ENCODE measurements at places on chromosomes 3 and 15.

GRCh38 chr15:100597862-100598261, 4.1 kb downstream of the LINS1 start:
- DNase-seq: no peak

GRCh38 chr15:64586259-64586870, 126.0 kb downstream of the ZNF609 start:
- no peak for DNase-seq

GRCh38 chr3:80439490-80439889, 671.7 kb upstream of the ROBO1 start:
- DNase-seq: no peak

- DNase-seq: no peak
Observed at GRCh38 chr3:75180945-75181298, 483.2 kb upstream of the FRG2C start.

GRCh38 chr3:99248913-99249312, 347.4 kb upstream of the DCBLD2 start:
- no peak for DNase-seq

- no peak for DNase-seq
Observed at GRCh38 chr3:69209413-69209812, 87.0 kb upstream of the LMOD3 start.

DNA sequence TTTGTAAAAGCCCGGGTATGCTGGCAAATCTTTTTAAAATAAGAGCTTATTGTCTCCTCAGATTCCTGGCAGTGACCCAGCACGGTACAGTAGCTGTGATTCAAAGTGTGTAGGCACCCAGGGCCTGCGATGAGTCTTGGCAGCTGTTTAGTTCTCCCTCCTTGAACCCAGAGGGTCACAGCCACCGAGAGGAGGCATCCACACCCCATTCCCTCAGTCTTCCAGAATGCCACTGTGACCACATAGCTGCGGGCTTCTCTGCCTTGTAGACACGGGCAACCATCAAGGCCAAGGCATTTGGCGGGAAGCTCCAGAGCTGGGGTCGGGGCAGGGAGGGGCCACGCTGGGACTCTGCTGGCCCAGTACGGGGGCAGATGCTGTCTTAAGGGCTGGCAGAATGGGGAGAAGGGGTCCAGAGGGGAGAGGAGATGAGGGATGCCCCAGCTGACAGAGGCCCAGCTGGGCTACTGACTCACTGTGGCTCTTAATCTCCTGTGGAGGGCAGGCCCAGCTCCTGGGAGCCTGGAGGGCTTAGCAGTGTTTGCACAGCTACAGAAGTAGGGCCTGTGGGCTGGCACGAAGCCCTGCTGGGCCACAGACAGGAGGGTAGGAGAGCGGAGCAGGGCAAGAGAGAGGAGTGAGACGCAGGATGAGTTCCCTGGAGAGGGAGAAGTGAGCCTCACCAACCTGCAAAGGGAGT, 68.8 kb upstream of the DLG1 start:
- DNase-seq: no peak

- no peak for DNase-seq
Observed at GRCh38 chr3:188721990-188722389, 449.8 kb upstream of the TPRG1 start.

GRCh38 chr15:60835974-60836373, 357.0 kb upstream of the ICE2 start:
- no peak for DNase-seq

DNA sequence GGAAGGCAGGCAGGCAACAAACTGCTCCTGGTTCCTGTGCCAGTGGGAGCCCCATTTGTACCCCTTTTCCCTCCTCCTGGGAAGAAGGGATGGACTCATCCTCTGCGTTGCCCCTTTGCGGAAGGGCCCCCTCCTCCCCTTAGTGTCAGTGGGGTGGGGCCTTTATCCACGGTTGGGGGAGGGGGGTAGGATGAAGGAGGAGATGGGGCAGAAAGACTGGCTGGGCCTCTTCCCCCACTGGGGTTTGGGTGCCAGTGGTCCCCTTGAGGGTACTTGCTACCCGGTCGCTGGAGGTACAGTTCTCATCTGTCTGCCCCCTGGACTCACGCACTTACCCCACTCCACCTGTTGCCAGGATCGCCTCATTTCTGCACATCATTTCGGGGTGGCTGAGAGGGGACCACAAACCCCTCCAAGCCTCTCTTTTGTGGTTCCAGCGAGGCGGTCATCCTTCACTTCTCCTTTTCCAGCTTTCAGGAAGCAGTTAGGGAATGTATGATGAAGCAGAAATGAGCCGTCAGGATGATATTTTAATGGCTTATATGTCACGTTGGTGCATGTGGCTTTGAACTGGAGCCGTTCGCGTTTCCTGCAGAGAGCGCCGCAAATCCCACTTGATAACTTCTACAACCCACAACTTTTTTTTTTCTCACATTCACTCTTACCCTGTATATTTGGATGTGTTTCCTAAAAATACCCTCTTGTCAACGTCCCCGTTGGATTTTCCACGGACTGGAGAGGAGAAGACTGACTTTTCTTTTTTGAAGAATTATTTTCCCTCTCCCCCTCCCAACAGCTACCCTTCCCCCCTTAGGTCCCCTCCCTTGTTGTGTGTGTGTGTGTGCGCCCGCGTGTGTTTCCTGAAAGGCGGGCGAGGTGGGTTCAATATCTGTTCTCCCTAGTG, at the start of gene ZIC4:
ZIC4 (minus strand) TSS at position 516 of the 904 bp plus-strand sequence. CDS start 3,746 bp downstream, outside the sequence.
- no peak for DNase-seq

- no peak for DNase-seq
Observed at GRCh38 chr15:36936613-36937012, 163.7 kb downstream of the MEIS2 start.

DNA sequence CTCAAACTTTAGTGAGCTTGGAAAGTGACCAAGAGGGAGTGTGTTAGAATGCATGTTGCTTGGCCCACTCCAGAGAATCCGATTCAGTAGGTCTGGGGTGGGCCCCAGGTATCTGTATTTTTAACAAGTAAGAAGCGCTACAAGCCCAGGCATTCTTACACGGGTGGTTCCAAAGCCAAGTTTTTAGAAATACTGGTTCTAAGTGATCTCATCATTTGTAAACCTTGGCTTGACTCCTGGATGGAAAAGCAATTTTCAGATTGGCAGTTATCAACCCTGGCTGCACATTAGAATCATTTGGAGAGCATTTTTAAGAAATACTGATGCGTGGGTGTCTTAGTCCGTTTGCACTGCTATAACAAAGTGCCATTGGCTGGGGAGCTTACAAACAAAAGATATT, 27.3 kb upstream of the ST8SIA2 start:
- no peak for DNase-seq

DNA sequence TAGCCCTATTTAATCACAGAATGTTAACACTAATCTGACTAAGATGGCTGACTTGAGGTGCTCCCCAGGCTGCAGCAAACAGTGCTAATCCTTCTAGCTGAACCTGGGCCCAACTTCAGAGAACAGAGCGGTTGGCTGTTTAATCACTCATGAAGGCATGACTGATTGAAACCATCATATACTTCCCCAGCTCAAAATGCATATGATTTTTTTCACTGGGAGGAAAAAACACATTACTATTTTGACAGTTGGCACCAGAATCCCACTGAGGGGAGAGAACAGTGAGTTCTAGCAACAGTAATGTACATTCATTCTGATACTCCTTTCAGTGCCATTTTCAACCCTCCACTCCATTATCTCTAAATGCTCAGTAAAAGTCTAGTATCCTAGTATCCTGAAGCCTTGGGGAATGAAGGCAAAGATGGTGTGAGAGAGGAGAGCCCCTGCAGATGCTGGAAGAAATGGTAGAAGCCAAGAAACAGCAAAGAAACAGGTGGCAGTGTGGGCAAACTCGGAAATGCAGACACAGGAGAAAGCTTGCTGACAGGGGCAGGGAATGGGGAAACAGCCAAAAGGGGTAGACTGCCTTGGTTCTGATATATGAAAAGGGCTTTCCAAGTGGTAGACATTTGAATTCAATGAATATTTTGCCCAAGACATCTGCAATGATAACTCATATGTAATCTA, 34.4 kb upstream of the CASR start:
- no peak for DNase-seq

- DNase-seq: no peak
Observed at GRCh38 chr3:44915702-44916438, 41.5 kb downstream of the TGM4 start.

DNA sequence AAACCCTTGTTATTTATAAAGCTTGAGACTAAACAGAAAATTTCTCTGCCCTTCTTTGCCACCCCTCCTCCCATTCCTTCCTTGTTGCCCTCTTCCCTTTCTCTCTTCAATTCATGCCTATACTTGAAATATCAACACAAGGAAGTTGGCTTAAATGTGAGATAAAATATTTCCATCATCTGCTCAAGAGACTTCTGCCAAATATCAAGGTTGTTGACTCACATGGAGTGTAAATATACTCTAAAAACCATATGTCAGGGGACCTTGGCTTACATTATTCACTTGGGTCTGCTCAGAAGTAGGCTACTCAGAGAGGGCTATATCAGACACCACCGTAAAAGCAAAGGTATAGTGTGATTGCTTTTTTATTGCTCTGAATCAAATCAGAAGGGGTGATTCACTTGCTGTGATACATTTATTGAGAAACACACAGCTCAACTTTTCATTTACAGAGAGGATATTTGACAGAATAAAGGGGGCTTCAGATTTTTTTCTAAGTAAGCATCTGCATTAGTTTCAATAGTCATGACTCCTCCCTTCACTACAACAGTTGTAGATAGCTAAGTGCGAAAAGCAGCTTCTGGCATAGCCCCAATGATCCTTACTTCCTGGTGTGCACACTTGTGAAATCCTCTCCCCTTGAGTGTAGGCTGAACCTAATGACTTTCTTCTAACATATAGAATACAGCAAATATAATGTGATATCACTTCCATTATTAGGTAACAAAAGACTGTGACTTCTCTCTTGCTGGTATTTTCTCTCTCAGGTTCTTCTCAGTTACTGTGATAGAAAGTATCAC, 386.2 kb downstream of the EFHB start:
- no peak for DNase-seq

GRCh38 chr3:31508452-31509146, 24.1 kb upstream of the STT3B start:
- no peak for DNase-seq

DNA sequence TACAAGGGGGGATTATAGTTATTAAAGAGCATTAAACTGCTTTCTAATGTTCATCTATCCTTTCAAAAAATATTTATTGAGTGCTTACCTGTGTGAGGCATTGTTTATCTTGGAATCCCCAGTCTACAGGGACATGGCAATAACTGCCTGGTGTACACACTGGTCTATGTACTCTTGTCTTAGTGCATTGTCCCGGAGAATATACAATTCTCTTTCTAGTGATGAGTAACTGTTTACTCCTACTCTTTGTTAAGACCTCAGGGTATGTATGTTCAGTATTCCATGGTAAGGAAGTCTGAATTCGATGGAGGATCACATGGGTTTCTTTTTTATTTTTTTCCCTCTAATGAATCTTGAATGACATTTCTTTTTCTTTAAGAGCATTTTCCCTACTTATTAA, 772.4 kb upstream of the NR2F2 start:
- no peak for DNase-seq
